ENCODE measurements at places on chromosomes 5 and 9. TPM values are rescaled to one million over a fixed set of nuclear protein-coding genes. Genes with fewer than 3 reads are reported as not detected.

Gene SEMA5A
- 13.7 TPM for total RNA-seq

Gene SNX2
- 84.2 TPM for total RNA-seq

Gene ZNF454
- total RNA-seq = 0.69 TPM

Gene NUTM2G
- total RNA-seq = not detected

Gene CEMIP2
- 238 TPM for total RNA-seq

Gene CCDC183
- 0.94 TPM for total RNA-seq

Gene SIGMAR1
- total RNA-seq = 56.1 TPM

Gene EGFL7
- total RNA-seq = 19.4 TPM

Gene FOXE1
- total RNA-seq = 57.1 TPM

Gene ARSB
- total RNA-seq = 15.1 TPM

Gene POU5F2
- 0.17 TPM for total RNA-seq

Gene HAVCR2
- total RNA-seq = 8.2 TPM

Gene PCDHAC2
- 1.1 TPM for total RNA-seq

Gene SPINK7
- total RNA-seq = not detected

Gene ST8SIA4
- 3.9 TPM for total RNA-seq

Gene ANKDD1B
- 2.8 TPM for total RNA-seq

Gene UNC5A
- 0.69 TPM for total RNA-seq

Gene FOXD4L6
- 0.10 TPM for total RNA-seq

Gene OR1J2
- not detected for total RNA-seq

Gene DBH
- not detected for total RNA-seq

Gene RAPGEF6
- 27.8 TPM for total RNA-seq

Gene GMCL2
- not detected for total RNA-seq

Gene CCDC171
- total RNA-seq = 0.87 TPM

Gene MBLAC2
- 5.6 TPM for total RNA-seq

Gene PLK2
- total RNA-seq = 830 TPM

Gene PCDHGA10
- 5.1 TPM for total RNA-seq

Gene HTR1A
- total RNA-seq = 0.35 TPM

Gene ZNF354C
- total RNA-seq = 7.1 TPM

Gene TMOD1
- total RNA-seq = 1.6 TPM

Gene ANKRD18A
- 3.8 TPM for total RNA-seq

Gene ADCY2
- total RNA-seq = not detected

Gene ABO
- 4.5 TPM for total RNA-seq

Gene SLC22A4
- total RNA-seq = 1.6 TPM

Gene SLC36A3
- total RNA-seq = not detected

Gene RNF224
- 0.52 TPM for total RNA-seq

Gene ELOVL7
- total RNA-seq = 27.3 TPM

Gene RNF180
- total RNA-seq = 13.0 TPM

Gene FBP2
- total RNA-seq = not detected

Gene CARD9
- total RNA-seq = 1.5 TPM
